ENCODE measurements at places on chromosomes 3 and 15.
A peak's percentile ranks its signal among the peaks of the same experiment; 100 is the strongest.

- DNase-seq: no peak
These were observed at the start of gene MYZAP for GRCh38 chr15:57591822-57592367. Gene MYZAP, plus strand, starts transcription at chr15:57591904. Its CDS starts 131 bp downstream, at chr15:57592035.

DNA sequence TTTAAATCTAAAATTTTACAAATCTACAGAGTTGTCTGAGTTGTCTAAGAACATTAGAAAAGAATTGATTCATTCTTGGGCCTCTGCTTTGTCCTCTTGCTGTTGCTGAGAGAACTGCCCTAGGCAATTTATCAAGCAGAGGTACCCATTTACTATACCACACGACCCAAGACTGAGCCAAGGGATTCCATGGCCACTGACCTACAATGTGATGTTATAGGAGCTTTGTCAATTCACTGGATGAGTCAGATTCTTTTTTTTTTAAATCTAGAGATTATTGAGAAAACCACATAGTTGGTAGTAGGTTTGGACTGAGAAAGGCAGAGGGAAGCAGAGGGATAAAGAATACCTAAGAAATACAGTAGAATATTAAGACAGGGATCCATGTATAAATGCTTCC, 55.3 kb downstream of the TRAT1 start:
- DNase-seq: no peak

- peak; percentile 2 for DNase-seq
These were observed 702.0 kb downstream of the GRM7 start for GRCh38 chr3:7562892-7563291.

- no peak for DNase-seq
These were observed 167.4 kb upstream of the CTDSPL start for GRCh38 chr3:37694284-37694675.

DNA sequence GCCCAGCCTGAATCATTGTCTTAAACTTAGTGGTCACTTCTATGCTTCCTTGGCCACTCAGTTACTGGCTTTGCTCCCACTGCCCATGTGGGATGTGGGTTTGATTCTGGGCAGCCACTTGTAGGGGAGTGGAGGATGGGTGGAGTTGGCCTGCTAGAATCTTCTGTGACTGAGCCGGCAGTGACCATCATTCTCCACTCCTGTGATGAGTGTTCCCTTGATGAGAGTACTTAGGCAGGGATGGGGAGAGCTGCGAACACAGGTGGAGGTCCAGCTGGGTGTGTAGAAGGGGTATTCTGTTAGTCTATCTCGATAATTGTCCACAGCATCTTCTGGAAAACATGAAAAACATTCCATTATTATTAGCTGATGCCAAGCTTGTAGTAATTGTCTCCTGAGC, 8.0 kb downstream of the TM6SF1 start:
- no peak for DNase-seq

Data from kidney epithelial cell (primary cell).